ENCODE measurements at places on chromosomes 5 and 9.

GRCh38 chr9:128159522-128159783, 612 bp upstream of the BBLN start:
- no peak for DNase-seq

DNA sequence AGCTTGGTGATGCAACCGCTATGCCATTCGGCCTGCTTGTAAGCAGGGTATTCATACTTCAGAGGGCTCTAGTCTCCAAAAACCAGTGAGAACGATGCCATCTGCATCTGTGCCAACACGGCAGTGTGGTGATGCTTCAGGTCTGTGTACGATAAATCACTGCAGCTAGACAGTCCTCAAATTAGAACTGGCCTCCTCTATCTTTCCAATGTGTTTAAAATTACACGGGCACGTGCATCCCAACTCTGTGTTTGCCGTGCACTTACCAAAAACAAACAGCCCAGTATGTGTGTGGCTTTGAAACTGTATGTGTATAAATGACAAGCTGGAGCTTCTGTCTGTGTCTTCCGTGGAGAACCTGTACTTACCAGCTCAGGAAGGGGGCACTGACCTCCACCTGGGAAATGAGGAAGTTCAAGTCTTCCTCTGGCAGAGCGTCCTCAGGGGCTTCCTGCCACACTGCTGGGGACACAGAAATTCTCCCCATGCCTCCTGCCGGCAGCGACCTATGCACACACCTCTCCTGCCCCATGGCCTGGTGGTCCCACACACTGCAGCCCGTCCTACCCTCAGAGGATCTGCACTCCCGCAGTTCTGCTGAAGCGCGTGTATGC, 12.3 kb downstream of the MED10 start:
- no peak for DNase-seq

- DNase-seq = no peak
Measured at GRCh38 chr5:149775785-149776184, 45.7 kb downstream of the PPARGC1B start.

- no peak for DNase-seq
Measured at GRCh38 chr9:69743930-69744329, 15.9 kb downstream of the PTAR1 start.

- DNase-seq = no peak
Measured at GRCh38 chr9:81717061-81717746, 27.9 kb upstream of the TLE1 start.

DNA sequence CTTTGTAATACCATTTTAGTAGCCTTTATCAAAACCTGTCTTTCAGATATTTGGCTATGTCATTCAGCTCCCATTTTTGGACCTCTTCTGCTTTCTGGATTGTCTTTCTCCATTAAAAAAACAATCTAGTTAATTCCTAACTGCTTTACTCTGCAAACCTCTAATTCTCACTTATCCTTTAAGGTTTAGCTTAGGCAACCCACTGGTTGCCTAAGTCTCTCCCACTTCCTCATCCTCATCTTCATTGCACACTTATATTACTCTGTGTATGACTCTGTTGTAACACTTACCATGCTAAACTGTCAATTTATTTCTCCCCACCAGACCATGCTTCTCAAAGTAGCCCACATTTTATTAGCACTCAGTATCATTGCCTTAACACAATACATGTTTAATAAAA, 205.0 kb upstream of the DMRTA1 start:
- no peak for DNase-seq

DNA sequence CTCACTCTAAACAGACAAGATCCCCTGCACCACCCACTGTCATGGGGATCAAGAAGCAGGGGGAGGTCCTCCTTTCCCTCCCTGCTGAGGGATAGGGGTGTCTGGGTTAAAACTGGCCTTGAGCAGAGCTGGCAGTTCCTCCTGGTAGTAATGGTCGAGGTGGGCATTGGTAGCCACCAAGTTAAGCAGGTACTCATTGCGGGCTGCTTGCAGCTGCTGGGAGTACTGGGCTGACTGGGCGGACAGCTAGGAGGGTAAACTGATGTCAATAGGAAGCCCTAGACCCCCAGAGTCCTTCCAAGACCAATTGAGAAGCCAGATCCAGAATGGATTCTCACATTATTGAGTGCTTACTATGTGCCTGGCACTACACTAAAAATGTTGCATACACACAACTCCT, 3.4 kb downstream of the FCHSD1 start:
- DNase-seq = no peak

- no peak for DNase-seq
Measured at GRCh38 chr5:153879596-153879995, 159.1 kb downstream of the FAM114A2 start.
